ENCODE measurements at places on chromosomes 1 and 21. TPM values are rescaled to one million over a fixed set of nuclear protein-coding genes. Genes with fewer than 3 reads are reported as not detected.

The HSD11B1 gene
- total RNA-seq, result 0.12 TPM

The KCNK2 gene
- total RNA-seq, result 1.9 TPM

The CFHR5 gene
- total RNA-seq, result not detected

The OR2G6 gene
- total RNA-seq, result not detected

The NBPF4 gene
- not detected for total RNA-seq

The ERI3 gene
- total RNA-seq, result 61.5 TPM

The INAVA gene
- total RNA-seq, result 22.5 TPM

The PSMA5 gene
- 23.8 TPM for total RNA-seq

The CHD5 gene
- total RNA-seq, result 0.41 TPM

The FCMR gene
- 2.5 TPM for total RNA-seq

The HJV gene
- total RNA-seq, result 80.0 TPM

The NCAM2 gene
- total RNA-seq, result 4.5 TPM

The ERG gene
- 14.6 TPM for total RNA-seq

The ARMH1 gene
- total RNA-seq, result 4.3 TPM

The CNKSR1 gene
- total RNA-seq, result 7.6 TPM

The IGSF5 gene
- 0.93 TPM for total RNA-seq

The F13B gene
- total RNA-seq, result not detected

The RLF gene
- total RNA-seq, result 33.2 TPM

The RHD gene
- 3.8 TPM for total RNA-seq

The DOCK7 gene
- 89.7 TPM for total RNA-seq

The FMOD gene
- total RNA-seq, result 41.8 TPM

The RNU1-1 gene
- total RNA-seq, result 7,909 TPM

The SMPDL3B gene
- total RNA-seq, result 7.8 TPM

The TFAP2E gene
- total RNA-seq, result 0.82 TPM

The CADM3 gene
- total RNA-seq, result 0.88 TPM

The GJA9 gene
- total RNA-seq, result not detected
